Left renal pelvis (tissue), 4 donors: ENCODE measurements at places on chromosomes 4 and X. TPM values are rescaled to one million over a fixed set of nuclear protein-coding genes. Genes with fewer than 3 reads are reported as not detected.

GRCh38 chrX:53595266-53595810, 91.2 kb downstream of the HUWE1 start:
- no peak for DNase-seq

DNA sequence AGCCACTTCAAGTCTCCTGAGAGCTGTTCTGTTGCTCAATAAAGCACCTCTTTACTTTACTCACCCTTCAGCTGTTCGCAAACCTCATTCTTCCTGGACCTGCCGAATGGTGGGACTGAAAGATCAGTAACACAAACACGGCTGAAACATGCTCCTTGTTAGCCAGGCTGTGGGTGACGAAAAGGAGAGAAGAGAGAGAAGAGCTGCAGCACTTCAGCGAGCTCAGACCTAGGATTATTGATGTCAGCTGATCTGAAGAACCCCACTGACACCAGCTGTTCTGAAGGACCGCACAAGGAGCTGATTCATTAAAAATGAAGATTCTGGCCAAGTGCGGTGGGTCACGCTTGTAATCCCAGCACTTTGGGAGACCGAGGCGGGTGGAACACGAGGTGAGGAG, 2020.0 kb upstream of the ADGRL3 start:
- DNase-seq = no peak

DNA sequence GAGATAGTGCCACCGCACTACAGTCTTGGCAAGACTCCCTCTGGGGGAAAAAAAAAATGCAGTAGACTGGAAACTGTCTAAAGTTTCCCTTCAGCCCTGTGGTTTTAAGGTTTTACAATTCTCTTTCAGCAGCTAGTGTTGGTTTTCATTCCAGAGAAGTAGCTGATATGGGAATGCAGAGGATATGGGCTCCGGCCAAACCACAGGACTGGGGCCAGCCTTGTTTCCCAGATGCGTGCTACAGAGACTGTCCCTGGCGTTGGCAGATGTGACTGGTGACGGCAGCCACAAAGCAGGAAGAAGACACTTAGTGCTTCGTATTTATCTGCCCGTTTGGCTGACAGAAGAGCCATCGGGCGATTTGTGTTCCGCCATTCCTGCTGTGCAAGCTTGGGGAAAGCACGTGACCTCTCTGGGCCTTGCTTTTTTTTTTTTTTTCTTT, 43.2 kb downstream of the ZBTB49 start:
- no peak for DNase-seq

GRCh38 chr4:173765751-173766150, 235.7 kb upstream of the HAND2 start:
- DNase-seq = no peak

DNA sequence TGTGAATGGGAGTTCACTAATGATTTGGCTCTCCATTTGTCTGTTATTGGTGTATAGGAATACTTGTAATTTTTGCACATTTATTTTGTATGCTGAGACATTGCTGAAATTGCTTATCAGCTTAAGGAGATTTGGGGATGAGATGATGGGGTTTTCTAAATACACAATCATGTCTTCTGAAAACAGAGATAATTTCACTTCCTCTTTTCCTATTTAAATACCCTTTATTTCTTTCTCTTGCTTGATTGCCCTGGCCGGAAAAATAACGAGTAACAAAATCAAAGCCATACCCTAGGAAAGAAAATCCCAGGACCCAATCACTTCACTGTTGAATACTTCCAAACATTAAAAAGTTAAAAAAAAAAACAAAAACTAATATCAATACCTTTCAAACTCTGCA, 67.7 kb upstream of the UGT2B4 start:
- no peak for DNase-seq

DNA sequence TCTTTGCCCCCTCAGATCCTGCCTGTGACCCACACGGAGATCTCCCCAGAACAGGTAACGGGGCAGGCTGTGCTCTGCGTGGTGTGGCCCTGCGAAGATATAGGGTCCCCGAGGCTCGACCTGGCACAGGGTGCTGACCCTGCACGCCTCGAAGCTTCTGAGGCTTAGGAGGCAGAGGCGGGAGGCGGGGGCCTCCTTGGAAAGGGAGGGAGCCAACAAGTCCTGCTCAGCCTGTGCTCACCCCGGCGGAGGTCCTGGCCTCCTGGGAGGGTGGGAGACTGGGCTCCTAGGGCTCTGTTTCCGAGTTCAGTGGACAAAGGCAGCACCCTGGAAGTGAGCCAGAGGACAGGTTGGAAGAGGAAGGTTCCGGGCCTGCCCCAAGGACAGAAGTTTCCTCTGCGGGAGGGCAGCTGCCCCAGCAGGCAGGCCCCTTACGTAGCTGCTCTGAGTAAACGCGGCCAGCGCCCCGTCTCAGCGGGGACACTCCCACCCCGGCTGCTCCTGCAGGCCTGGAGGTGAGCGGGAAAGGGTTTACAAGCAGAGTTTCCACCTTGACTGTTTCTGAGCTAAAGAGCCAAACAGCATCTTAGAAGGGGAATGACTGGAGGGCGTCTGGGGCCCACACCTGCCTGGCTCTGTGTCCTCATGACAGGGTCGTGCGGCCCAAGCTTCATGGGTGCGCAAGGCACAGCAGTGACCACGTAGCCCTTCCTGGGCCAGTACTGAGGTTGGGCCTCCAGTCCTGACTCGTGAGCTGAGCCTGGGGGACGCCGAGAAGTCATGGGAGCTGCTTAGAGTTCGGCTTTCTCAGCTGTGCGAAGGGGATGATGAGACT, 16.1 kb downstream of the TMEM175 start:
- no peak for DNase-seq

- DNase-seq = no peak
Measured at GRCh38 chr4:53508446-53508845, 82.8 kb downstream of the LNX1 start.

GRCh38 chr4:123591875-123592274, 195.3 kb downstream of the SPRY1 start:
- no peak for DNase-seq

DNA sequence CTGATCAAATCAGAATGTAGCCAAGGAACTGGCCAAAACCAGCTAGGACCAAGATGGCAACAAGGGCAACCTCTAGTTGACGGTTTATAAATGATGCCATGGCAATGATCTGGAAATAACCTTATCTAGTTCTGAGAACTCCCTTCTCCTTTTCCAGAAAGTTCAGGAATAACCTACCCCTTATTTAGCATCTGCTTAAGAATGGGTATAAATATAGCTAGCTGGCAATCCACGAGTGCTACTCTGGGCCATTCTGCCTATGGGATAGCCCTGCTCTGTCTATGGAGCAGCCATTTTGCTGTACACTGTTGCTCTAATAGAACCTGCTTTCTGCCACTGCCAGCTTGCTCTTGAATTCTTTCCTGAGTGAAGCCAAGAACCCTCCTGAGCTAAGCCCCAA, 184.4 kb upstream of the TBC1D9 start:
- no peak for DNase-seq

GRCh38 chr4:88759039-88759894, 61.6 kb upstream of the NAP1L5 start:
- DNase-seq = no peak

DNA sequence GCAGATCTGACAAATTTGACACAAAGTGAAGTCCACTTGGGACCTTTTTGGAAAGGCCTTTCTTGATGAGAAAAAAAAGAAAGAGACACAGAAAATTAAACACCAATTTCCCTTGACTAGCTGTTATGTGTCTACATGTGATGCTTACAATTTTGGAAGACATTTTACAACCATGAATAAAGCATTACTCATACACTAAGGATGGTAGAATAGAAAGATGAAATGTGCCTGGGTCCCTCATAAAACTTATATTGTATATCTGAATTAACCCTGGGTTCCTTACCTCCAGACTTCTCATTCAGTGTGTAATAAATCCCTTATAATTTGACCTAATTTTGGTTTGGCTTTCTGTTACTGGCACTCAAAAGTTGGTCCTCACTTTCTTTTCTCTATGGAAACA, 16.5 kb upstream of the GRIA3 start:
- DNase-seq = no peak

- no peak for DNase-seq
Measured at GRCh38 chrX:96445531-96446065, 239.0 kb upstream of the DIAPH2 start.

- no peak for DNase-seq
Measured at GRCh38 chr4:26058537-26058936, 144.5 kb downstream of the SMIM20 start.

GRCh38 chr4:84455697-84456096, 43.4 kb downstream of the NKX6-1 start:
- no peak for DNase-seq

DNA sequence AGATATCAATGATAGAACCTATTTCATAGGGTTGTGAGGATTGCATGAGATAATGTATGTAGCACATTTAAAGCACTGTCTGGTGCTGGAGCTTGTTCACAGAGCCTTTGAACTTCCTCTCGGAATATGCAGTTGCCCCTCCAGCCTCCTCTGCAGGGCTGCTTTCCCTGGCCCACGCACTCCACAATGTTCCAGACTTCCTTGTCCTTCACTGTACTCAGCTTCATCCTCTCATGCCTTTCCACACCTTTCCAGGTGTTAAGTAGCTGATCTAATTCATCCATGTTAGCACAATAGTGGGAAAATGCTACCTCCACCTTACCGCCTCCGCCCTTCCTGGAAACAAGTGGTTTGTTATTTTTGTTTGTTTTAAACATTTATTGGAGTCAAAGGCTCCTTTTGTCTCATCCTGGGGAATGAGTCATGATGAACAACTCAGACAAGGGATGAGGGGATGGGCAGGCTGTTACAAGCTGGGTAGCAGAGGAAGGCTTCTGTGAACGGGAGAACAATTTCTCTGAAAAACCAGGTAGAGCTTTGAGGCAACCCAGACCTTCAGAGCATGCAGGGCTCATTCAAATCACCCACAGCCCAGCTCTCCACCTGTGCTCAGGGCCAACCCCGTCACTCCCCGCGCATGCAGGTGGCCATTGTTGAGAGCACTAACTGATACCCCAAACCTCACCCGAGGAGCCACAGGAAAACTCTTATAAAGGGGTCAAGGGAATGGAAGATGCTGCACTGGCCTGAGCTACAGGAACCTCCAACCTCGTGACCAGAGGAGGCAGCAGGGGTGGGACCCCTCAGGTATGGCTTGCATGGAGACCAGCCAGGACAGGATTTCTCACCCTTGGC, 84.9 kb upstream of the TBL1X start:
- DNase-seq = no peak

- DNase-seq = no peak
Measured at GRCh38 chr4:6410068-6410467, 62.3 kb downstream of the PPP2R2C start.

GRCh38 chr4:137609718-137610430, 77.6 kb upstream of the PCDH18 start:
- DNase-seq = peak; percentile 45

- DNase-seq = no peak
Measured at GRCh38 chr4:148007314-148007760, 275.4 kb downstream of the ARHGAP10 start.

DNA sequence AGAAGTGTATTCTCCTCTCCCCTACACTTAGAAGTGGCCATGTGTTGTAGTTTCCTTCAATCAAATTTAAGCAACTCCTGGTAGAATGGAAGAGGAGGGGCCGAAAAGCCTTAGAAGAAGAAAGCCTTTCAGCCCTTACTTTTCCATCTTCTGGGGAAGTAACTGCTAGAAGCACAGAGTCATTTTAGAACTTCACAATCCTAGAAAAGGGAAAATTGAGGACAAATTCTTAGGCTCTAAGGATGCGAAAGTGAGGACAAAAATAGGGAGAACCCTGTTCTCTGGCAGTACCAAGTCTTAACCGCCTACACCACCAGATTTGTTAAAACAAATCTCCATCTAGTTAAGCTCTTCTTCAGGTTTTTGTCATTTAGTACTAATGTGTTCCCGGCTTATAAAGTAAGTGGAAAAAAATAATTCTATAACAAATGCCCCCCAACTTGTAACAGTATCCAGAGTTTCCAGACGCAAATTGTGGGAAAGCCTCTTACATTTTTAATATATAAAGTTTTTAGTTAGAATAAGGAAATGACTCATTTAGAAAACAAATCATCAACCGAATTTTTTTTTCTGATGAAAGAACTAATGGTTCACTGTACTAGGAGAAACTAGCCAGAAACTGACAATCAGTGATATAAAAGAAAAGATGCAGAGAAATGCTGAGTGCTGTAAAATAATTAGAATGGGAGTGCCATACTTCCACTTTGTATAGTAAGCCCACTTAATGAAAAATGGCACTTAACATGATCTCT, 76.0 kb downstream of the ARAP2 start:
- DNase-seq = no peak

- no peak for DNase-seq
Measured at GRCh38 chrX:74178536-74178935, 125.4 kb upstream of the ZCCHC13 start.

DNA sequence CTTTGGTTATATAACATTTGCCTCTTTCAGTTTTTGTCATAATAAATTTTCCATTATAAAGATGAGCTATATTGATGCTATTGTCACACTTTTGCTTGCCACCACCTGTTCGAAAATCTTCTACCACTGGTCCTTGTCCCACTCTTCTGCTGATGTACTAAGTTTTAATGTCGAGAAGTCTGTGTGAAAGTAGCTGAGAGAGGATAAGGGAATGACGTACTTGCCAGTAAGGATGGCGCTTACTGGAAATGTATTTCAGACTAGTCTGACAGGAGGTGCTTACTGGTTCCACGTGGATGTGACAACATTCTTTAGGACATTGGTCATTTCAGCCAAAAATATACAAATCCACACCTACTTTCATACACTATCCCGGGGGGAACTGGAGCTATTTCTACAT, 132.7 kb upstream of the NR3C2 start:
- DNase-seq = no peak

- DNase-seq = no peak
Measured at GRCh38 chr4:169269916-169270809, 593 bp downstream of the SH3RF1 start.

Gene GLRA3
- 0.18 TPM for polyA plus RNA-seq

Gene NDST4
- 1.1 TPM for polyA plus RNA-seq

Gene FDCSP
- 1.8 TPM for polyA plus RNA-seq

Gene STAP1
- polyA plus RNA-seq = 0.32 TPM

Gene PPARGC1A
- 38.2 TPM for polyA plus RNA-seq

Gene KLB
- 0.26 TPM for polyA plus RNA-seq

Gene MMAA
- 14.3 TPM for polyA plus RNA-seq

Gene HPSE
- polyA plus RNA-seq = 0.81 TPM
